ENCODE measurements at places on chromosomes 2 and 18.

DNA sequence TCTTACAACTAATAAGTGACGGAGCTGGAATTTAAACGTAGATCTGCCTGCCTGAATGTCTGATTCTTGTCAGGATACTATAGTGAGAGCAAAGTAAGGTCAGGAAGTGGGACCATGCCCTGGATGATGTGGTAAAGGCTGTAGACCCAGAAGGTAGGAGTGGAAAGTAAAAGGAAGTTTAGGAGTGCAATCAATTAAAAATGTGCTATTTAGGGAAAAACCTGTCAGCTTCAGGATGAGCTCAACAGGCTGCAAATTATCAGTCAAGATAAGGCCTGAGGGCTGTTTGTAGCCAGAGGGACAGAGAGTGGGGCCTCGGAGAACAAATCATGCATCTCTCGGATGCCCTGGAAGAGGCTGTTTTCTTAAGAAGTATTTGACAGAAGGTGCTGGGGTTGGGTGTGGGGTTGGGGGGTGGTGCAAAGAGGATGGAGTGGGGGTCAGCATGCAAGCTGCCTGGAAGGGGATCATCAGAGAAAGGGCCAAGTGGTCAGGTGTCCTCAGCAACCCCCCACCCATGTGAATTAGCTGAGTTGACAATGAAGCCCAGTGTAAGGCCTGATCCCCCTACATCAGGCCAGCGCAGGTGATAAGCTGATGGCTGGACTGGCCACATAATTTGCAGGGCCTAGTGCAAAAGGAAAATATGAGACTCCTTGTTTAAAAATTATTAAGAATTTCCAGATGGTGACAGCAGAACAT lies 53.2 kb upstream of the MAPRE3 start:
- DNase-seq: no peak

- no peak for DNase-seq
Measured at GRCh38 chr18:10113121-10114022, 199.6 kb downstream of the VAPA start.

DNA sequence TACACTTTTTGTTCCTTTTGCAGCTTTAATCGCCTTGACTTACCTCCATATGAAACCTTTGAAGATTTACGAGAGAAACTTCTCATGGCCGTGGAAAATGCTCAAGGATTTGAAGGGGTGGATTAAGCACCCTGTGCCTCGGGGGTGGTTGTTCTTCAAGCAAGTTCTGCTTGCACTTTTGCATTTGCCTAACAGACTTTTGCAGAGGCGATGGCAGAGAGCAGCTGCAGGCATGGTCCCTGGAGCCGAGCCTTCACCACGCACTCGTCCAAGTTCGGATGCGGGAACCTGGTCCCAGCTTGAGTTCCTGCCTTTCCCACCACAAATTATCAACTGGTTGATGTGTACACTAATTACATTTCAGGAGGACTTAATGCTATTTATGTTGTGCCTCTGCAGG lies 232.7 kb downstream of the ALPK2 start:
- no peak for DNase-seq

GRCh38 chr2:54085069-54085468 lies 30.3 kb upstream of the ACYP2 start:
- no peak for DNase-seq

GRCh38 chr18:76988031-76988826 lies 144.4 kb downstream of the MBP start:
- no peak for DNase-seq

GRCh38 chr2:226050822-226051221 lies 651.3 kb downstream of the NYAP2 start:
- DNase-seq: no peak

- no peak for DNase-seq
Measured at GRCh38 chr2:203648273-203648672, 58.2 kb upstream of the CD28 start.

All from activated CD4-positive, alpha-beta T cell treated with anti-CD3 and anti-CD28 coated beads, Interleukin-2, amount 10 ng/mL, durations not matched to agents 24 days and 14 days (primary cell).